ENCODE measurements at places on chromosomes 7 and 10.
A peak's percentile ranks its signal among the peaks of the same experiment; 100 is the strongest.

DNA sequence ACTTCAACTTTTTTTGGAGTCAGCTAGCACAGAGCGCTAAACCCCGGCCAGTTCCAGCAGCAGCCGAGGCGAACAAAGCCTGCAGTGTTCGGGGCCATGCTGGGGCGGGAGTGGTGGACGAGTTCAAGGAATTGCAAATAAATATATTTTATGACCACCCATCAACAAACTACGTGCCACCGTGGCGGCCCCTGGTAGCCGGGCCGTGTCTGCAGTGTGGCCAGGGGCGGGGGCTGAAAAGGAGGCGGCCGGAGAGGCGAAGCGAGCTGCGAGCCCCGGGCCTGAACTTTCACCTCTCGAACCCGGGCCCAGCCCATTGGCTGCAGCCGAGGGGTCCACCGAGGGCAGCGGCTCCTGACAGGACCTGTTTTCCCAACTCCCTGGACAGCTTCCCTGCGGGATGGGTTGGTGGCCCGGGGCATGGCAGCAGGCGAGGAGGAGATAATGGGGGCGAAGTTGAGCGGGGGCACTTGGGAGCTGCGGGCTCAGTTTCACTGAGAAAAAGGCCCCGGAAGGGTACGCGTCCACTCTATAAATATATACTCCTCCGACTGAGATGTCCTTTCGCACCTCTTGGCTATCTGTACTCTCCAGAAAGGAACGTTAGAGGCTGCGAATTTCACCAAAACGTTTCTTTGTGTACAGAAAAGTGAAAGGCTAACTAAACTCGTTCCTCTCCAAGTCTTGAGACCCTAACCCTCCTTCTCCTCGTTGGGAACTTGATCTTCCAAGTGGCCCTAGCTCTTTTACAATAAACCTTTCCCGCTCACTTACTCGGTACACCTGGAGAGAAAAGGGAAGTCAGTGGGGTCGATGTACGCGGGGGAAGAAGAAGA is 164.6 kb upstream of the PPP1R3A start:
- no peak for DNase-seq

- DNase-seq, result no peak
Observed at GRCh38 chr7:45986355-45987298, 65.6 kb upstream of the IGFBP3 start.

DNA sequence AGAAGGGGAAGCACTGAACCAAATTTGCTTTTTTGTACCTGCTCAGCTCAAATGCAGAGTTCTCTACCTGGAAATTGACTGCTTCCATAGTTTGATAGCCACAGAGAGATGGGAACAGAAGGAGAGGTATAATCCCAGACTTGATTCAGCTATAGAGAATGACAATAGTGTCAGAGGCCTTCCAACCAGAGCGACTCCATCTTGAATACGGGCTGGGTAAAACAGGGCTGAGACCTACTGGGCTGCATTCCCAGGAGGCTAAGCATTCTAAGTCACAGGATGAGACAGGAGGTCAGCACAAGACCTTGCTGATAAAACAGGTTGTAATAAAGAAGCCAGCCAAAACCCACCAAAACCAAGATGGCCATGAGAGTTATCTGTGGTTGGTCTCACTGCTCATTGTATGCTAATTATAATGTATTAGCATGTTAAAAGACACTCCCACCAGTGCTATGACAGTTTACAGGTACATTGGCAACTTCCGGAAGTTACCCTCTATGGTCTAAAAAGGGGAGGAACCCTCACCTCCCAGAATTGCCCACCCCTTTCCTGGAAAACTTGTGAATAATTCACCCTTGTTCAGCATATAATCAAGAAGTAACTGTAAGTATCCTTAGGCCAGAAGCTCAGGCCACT is 42.7 kb upstream of the ATRNL1 start:
- DNase-seq, result no peak

- no peak for DNase-seq
Observed at GRCh38 chr10:9858816-9859215, 1158.9 kb upstream of the CELF2 start.

GRCh38 chr7:135236727-135237126 is 3.1 kb downstream of the STRA8 start:
- DNase-seq, result no peak

DNA sequence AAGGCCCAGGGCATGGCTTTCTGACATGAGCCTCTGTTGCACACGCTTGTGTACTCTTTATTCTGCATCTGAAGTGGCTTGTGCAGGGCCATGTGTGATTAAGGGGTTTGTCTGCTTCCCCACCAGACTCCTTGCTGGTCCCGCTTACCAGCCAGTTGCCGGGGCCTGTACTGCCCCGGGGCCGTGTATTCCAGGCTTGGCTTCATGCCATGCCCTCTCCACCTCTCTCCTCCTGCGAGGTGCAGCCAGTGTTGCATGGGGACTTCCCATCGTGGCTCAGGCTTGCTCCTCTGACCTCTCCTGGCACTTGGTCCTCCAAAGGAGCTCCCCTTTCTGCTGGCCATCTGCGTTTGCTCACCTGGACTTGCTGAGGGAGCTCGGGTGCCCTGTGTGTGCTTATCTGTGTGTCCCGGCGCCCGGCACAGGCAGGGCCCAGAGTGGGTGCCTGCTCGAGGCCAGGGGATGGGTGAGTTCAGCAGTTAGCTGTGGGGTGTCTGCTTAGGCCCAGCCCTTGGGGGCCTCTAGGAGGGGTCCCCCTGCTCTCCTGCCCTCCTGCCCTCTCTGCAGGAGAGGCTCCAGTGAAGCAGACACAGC is 11.0 kb upstream of the C10orf143 start:
- no peak for DNase-seq

- DNase-seq, result no peak
Observed at GRCh38 chr7:101087334-101088068, 2.2 kb downstream of the TRIM56 start.

DNA sequence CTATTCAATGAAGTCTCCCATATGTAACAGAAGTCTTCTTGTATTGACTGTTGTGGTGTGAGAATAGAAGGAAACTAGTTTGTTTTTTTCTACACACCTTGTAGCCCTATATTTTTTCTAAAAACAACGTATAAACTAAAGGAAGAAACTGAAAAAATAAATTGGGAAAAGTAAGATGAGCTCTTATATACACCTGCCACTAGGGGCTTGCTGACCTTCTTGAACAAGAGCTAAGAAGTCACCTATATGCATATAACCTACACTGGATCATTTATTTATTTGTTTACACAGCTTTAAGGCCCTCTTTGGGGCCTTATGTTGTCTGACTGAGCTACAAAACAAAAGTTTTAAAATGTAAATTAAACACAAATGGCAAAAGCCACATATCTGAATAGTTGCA is 383.0 kb downstream of the HPSE2 start:
- no peak for DNase-seq

DNA sequence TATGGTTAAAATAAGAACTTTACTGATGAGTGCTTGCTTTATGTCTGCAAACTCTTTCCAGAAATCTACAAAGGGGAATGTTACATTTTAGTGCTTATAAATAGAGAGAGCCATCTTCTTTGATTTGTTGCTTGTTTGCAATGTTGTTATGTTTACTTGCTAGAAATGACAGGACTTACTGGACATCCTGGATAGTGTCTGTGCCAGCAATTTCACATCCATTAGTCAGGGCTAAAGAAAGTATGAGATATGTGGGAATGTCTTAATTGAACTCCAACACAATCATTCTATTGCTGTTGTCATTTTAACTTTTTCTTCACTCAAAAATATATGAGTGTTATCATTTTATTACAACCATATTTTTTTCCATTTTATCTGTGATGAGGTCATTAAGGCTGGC is 453.2 kb downstream of the TNS3 start:
- DNase-seq, result no peak

GRCh38 chr7:15457990-15458955 is 103.5 kb downstream of the AGMO start:
- no peak for DNase-seq

- DNase-seq, result no peak
Observed at GRCh38 chr10:63738410-63738809, 217.2 kb downstream of the REEP3 start.

DNA sequence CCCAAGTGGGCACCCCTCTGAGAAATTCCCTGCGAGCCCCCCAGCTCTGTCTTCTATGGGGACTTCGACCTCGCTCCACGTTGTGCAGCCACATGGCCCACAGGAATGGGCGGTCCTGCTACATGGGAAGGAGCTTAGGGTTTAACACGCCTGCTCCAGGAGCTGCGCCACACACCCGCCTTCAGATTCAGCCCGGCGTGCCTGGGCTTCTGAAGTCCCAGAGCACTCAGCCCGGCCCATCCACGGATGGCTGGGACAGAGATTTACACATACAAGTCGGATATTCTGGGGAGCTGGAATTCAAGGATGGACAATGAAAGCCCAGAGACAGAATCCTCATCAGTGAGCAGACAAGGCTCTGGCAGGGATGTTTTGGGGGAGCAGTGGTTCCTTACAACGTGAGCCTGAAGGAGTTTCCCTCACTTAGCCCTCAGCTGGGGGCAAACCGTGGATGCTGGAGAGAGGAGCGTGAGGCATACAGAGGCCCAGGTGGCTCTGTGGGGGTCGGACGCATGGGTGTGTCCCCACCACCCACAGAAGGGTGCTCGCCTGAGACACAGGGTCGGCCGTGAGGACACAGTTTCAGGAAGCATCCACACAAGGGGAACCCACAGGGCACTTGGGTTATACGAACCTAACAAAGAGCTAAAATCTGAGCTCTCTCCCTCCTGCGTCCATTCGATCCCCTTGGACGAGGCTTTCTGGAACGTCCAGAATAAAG is 372.9 kb downstream of the DNAJB6 start:
- no peak for DNase-seq

- DNase-seq, result no peak
Observed at GRCh38 chr7:155315977-155316376, 18.3 kb downstream of the INSIG1 start.

- no peak for DNase-seq
Observed at GRCh38 chr10:18008986-18009385, 57.3 kb downstream of the SLC39A12 start.

GRCh38 chr7:124773339-124773738 is 7.7 kb upstream of the GPR37 start:
- no peak for DNase-seq

- DNase-seq, result no peak
Observed at GRCh38 chr10:30581779-30582380, 47.7 kb downstream of the LYZL2 start.

DNA sequence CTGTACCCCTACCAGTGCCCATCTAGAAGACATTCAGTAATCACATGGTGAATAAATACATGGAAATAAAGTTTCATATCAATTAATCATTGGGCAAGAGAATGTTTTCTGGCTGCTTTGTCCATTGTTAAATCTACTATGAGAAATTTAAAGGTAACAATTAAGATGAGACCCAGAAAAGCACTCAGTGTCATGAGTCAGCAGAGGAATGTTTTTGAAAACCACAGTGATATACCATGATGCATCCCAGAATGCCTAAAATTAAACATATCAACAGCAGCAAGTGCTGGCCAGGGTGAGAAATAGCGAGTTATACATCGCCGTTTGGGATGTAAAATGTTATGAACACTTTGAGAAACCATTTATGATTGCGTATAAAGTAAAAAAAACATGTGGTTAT is 825.3 kb upstream of the C7orf33 start:
- no peak for DNase-seq

DNA sequence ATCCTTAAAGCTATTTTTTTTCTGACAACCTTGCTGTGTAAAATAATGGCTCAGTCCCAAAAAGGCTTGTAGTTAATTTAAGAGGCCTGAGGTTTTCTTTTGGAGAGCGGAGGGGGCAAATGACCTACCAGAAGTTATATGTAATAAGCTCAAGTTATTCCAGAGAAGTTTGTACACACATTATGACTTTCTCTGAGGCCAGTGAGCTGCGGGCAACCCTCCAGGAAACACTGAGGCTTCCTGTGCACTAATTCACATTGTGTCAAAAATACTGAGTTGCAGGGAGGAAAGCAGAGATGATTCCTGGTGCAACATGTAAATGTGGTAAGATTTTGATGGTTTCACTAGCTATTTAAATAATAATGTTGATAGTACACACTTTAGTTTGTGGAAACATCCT is 188.6 kb downstream of the DIP2C start:
- DNase-seq, result no peak

DNA sequence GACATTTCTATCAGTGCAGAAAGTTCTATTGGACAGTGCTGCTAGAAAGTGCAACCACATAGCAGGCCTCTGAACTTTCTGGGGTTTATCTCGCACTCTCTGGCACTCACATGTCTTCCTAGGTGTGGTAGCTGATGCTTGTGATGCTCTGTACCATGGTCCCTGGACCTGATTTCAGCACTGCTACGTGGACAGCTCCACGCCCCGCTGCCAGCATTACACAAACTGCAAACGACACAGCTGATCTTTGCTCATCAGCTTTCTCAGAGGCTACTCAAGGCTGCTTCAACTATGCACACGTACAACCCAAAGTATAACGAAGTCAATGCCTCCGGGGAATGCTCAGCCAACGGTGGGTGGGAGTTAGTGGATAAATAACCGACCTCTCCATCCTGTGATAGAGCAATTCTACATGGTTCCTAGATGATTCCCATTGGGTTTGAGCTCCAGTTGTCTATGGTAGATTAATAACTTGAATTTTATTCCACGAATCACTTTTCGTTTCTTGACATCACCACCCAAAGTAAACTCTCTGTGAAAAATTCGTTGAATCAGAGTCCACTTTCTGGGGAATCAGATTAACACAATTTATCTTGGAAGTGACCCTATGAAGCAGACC is 302.5 kb downstream of the ACTR3B start:
- DNase-seq, result peak; percentile 13

GRCh38 chr7:139623518-139623917 is 100.0 kb downstream of the CLEC2L start:
- no peak for DNase-seq

- DNase-seq, result no peak
Observed at GRCh38 chr10:126468467-126468866, 80.2 kb upstream of the ADAM12 start.

DNA sequence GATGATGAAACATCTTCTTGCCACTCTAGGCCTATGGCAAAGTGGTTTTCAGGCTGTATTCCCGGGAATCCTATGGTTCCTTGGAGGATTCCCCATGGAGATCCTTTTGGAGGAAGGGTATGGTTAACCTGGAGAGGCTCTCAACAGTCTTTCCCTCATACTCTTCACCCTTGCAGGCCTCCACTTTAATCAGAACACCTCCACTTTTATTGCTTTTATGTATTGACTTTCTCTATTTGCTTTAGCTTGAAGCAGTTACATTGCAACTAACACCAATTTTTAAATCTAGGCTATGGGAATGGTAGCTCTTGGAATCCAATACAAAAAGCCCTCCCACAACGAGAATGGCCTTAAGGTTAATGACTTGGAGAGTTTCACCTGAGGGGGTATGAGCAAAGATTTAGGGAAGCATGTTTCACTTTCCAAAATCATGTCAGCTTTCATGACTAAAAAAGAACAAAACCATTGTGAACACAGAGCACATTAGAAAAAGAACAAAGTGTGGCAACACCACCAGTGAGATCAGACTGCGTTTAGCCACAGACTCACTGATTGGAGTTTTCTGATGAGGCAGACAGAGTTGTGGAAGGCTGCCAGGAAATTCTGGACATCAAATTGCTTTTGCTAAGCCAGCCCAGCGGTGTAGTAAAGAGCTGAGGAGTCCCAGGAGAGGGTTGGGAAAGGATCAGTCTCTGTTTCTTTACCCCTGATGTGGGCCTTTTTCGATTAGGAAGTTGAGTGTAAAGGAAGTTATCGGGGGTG is 130.4 kb upstream of the BMPER start:
- DNase-seq, result no peak
